ENCODE measurements at places on chromosomes 5 and 9.

DNA sequence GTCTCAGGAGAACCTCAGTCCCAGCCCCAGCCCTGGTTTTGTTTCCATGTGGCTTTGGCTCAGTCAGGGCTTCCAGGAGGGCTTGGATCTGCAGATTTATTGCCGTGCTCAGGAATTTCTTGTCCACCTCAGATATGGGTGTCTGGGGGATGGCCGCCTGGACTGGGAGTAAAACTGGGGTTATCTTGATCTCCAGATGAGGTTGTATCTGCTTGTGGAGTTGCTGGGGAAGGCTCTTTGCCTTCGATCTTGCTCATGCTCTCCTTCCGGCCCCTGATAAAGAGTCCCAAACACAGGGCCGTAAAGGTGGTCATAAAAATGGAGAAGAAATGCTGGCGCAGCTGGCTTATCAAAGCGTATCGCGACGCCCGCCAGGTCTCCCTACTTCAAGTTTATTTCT, 17.8 kb upstream of the PITX1 start:
- DNase-seq, result no peak

DNA sequence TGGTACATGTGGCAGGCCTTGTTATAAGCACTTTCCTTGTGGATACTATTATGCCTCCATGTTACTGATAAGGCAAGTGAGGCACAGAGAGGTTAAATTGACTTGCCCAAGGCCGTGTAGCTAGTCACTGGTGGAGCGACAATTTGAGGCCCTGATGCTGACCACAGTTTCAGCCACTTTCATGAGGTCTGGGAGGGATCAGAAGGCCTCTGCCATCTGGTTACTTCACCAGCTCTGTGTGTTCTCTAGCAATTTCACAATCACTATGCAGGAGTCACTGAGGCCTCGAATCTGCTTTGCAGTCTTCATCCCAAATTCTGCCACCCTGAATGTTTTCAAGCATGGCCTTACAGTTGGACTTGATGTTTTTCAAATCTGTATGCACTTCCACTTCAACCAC, 9.1 kb downstream of the LRRC70 start:
- DNase-seq, result peak; percentile 6

DNA sequence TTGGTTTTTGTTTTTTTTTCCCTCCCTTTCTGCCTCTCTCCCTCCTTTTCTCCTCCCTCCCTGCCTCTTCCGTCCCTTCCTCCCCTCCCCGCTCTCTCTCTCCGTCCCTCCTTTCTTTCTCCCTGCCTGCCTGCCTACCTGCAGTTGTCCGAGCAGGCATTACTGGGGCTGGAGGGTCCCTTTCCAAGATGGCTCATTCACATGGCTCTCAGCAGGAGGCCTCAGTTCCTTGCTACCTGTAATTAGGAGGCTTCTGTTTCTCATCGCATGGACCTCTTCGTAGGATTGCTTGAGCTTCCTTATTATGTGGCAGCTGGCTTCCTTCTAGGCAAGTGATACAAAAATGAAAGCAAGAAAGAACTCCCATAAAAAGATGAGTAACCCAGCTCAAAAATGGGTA, 8.0 kb downstream of the RGS3 start:
- no peak for DNase-seq

DNA sequence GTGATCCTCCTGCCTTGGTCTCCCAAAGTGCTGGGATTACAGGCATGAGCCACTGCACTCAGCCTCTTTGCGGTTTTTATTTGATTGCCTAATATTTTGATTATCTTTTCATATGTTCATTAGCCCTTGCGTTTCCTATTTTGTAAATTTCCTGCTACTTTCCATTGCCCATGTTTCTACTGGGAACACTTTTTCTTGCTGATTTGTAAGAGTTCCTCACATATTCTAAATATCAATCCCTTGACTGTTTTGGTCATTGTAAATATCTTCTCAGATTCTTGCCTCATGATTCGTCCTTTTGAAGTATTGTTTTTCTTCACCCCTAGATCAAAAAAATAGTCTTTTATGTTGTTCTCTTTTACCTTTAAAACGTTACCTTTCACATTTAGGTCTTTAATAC, 37.9 kb upstream of the TTC1 start:
- no peak for DNase-seq

GRCh38 chr9:92807031-92807756, 42.6 kb upstream of the BICD2 start:
- no peak for DNase-seq

DNA sequence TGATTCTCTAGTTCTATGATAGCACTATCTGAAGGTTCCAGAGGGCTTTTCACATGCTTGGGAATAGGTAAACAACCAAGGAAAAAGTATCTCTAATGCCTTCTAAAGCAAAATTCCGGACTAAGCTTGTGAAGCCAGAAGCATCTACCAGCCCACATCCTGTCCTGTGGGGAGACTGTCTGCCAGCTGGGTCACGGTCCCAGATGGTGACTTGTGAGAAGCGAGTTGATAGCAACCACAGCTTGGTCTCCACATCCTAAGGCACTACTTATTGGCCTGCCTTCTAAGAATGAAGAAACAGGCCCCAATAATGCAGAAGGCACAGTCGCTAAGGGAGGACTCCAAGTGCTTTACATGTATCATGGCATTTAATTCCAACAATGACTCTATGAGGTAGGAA, 184.1 kb upstream of the ADRA1B start:
- no peak for DNase-seq

DNA sequence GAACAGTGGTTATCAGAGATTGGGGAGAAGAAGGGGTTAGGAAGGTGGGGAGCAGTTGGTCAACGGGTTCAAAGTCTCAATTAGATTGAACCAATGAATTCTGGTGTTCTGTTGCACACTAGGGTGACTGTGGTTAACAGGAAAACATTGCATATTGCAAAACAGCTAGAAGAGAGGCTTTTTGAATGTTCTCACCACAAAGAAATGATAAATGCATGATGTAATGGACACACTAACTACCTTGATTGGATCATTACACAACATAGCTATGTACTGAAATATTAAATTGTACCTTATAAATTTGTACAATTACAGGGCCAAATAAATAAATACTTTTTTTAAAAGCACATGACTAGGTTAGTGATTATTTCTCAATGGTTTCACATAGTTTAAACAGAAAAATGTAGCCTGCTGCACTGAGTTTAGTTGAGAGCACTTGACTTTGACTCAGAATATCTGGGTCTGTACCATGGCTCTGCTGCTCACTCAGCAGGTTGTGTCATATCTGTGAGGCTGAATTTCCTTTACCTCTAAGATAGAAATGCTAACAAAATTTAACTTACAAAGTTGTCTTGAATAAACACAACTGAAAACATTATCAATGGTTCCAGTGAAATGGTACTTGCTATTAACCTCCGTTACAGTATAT, 30.4 kb downstream of the NUDT12 start:
- no peak for DNase-seq
